ENCODE measurements at places on chromosomes 7 and 10.

DNA sequence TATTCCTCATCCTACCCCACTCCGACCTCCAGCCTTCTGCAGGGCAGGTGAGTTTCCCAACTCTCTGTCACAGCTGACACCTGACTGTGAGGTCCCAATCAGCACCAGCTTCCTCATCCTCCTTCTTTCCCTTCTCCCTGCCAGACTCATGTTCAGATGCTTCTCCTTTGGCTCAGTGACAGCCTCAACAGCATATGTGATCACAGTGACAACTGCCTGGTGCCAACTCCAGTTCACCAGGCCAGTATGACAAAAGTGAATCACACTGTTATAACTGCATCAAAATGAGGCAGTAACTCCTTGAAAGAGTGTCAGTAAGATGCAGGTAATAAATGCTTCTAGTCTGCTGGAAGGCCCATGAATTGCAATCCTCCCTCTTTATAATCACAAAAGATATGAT, 46.8 kb upstream of the NFE2L3 start:
- no peak for DNase-seq

- DNase-seq = no peak
Observed at GRCh38 chr10:5679037-5679435, 5.6 kb upstream of the TASOR2 start.

DNA sequence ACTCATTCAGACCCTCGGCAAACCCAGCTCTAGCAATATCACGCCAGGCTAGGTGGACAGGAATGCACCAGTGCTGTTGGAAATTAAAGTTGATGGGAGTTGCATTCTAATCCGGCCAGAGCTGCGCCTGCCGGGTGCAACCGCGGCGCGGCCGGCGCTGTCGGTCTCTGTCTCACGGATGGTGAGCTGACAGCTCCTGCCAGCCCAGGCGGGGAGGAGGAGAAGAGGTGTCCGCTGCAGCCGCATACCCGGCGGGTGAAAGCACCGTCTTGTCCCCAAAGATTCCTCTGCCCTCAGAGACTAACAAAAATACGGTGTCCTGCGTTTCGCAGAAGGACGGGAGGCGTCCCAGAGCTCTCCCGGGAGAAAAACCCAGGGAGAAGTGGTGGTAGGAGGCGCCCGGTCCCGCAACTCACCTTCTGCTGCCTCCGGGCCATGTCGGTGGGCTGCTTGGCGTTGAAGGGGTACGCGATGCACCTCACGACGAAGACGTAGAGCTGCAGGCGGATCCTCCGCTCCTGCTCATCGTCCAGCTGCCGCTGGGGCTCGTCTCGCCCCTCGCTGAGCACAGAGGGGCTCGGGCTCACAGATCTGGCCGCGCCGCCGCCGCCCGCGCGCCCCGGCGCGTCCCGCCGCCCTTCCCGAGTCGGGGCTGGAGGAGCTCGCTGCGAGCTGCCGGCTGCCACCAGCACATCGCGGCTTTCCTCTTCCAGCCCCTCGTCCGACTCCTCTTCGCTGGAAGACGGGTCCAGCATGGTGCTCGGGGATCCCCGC, 490 bp downstream of the CADPS2 start:
- DNase-seq = no peak

- DNase-seq = no peak
Observed at GRCh38 chr10:59057345-59057744, 119.1 kb upstream of the PHYHIPL start.

- DNase-seq = no peak
Observed at GRCh38 chr7:85602196-85602595, 415.3 kb upstream of the SEMA3D start.

- DNase-seq = no peak
Observed at GRCh38 chr10:12308057-12308456, 41.3 kb upstream of the CAMK1D start.

Data from activated T-helper 1 cell treated with Interleukin-2 at 50 U/mL for 16 hours (primary cell).